ENCODE measurements at places on chromosomes 11 and 22.
A peak's percentile ranks its signal among the peaks of the same experiment; 100 is the strongest.

DNA sequence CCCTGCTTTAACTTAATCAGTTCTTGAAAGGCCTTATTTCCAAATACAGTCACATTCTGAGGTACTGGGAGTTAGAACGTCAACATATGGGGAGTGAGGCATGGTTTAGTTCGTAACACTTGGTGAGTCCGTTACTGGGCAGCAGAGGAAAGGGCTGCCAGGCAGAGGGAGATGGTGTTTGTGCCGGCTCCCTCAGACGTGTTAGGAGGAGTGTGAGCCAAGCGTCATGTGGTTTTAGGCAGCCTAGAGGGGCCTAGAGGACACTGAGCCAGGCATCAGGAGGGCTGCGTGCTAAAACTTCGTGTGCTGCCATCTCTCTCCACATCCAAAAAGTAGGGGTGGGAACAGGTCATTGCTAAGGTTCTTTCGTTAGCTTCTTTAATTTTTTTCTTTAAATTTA lies 10.2 kb downstream of the BCR start:
- no peak for DNase-seq

- DNase-seq: no peak
Observed at GRCh38 chr11:122681735-122682134, 26.2 kb downstream of the UBASH3B start.

DNA sequence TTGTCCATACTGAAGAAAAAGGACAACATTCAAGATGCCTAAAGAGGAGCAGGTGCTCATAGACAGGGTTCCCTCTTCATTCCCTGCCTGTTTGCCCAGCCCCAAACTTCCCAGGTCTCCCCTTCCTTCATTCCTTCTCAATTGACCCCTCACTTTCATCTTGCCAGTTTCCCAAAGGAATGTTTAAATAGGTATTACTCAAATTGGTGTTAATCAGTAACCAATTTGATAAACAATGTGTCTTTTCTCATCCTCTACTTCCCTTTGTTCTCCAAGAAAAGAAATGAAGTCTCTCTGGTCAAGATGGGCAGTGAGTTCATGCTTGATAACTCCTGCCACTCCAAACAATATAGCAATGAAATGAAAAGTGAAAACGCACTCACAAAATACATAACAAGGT lies 101.9 kb downstream of the TMPRSS5 start:
- peak; percentile 53 for DNase-seq

GRCh38 chr22:36221799-36222751 lies 17.3 kb downstream of the APOL2 start:
- peak; percentile 17 for DNase-seq

- no peak for DNase-seq
Observed at GRCh38 chr11:23725752-23726151, 771.1 kb upstream of the LUZP2 start.

GRCh38 chr22:26891429-26891828 lies 234.0 kb downstream of the MIAT start:
- DNase-seq: no peak

DNA sequence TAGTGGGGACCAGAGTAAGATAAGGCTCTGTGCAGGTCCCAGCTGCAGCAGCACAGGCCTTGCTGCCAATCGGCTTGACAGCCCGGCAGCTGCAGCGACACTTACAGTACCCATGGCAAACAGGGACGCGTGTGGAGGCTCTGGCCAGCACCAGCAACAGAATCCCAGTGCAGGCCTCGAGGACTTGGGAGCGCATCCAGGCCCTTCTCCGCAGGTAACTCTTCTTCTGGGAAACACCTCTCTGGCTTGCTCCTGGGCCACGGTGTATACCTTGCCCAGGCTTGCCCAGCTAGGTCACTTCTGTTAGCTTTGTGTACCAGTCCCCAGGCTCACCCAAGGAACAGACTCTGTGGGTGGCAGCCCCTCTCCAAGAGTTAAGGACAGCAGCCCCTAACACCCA lies 126.7 kb downstream of the CTTN start:
- DNase-seq: no peak

DNA sequence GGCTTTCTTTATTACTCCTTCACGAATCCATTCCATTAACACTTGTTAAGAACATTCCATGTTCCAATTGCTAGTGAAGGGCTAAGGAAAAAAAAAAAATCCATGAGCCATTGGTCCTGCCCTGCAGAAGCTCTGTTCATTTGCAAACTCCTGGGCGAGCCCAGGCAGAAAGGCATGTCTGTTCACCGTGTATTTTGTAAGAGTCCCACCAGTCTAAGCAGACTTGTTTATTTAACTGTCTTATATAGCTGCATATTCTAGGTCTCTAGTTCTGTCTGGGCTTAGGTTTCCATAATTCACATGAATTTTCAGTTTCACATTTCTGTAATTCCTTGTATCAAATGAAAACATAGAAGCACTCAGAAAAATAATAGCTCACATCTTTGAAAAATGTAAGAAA lies 97.4 kb upstream of the POU2AF2 start:
- DNase-seq: no peak

GRCh38 chr11:113148652-113149051 lies 165.7 kb upstream of the TTC12 start:
- no peak for DNase-seq

GRCh38 chr11:57905439-57905838 lies 118.2 kb upstream of the OR9Q1 start:
- DNase-seq: no peak

- DNase-seq: no peak
Observed at GRCh38 chr22:43171607-43172006, 15.3 kb downstream of the TTLL12 start.
